ENCODE measurements at places on chromosomes 5 and 9.

- DNase-seq, result no peak
Measured at GRCh38 chr5:110038297-110038997, 348.7 kb downstream of the MAN2A1 start.

GRCh38 chr5:149765932-149766331, 35.8 kb downstream of the PPARGC1B start:
- DNase-seq, result no peak

GRCh38 chr9:18385696-18386490, 88.1 kb upstream of the ADAMTSL1 start:
- no peak for DNase-seq

DNA sequence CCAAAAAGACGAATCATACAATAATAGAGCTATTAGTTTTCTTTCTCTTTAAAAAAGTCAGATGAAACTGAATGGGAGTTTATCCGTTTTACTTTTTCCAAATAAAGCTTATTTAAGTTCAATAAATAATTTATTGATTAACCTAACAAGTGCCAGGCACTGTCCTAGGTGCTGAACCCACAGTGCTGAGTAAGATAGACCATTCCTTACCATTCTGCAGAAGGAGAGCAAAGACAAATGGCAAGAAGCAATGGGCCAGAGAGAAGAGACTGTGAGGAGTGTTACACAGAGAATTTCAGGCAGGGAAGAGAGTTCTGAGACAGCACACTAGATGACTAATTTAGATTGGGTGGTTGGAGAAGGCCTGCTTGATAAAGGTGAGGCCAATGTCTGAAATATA, 127.2 kb downstream of the AUH start:
- no peak for DNase-seq

DNA sequence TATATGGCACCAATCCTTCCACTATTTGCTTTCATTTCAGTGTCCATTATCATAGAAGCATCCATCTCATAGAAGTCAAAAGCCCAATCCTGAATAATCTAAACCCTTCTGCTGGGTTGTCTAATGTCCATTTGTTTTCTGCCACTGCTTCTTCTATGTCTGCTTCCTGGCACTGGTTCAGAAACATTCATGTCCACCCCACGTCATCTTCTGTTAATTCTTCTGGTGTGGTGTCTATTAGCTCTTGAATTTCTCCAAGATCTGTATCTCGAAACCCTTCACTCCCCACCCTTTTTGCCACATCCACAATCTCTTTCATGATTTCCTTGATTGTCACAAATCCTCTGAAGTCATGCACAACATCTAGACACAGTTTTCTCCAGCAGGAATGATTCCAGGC, 23.2 kb upstream of the GOLGA1 start:
- DNase-seq, result no peak

DNA sequence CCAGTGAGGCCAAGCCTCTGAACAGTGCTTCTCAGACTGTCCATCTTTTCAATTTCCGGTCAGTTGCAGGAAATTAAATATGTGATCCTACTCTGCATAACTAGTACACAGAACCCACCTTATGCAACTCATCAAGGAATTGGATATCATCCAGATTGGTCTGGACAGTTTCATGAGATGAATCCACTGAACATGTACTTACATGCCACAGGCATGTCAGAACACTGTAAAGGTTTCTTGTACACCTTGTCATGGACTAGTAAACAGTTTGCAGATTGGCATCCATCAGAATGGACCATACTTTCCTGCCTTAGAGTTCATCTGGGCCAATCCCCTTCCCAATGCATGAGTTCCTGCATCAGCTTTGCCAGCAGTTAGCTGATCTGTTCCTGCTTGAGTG, 30.4 kb downstream of the GARNL3 start:
- DNase-seq, result no peak

- DNase-seq, result no peak
Measured at GRCh38 chr5:135851915-135852845, 17.7 kb downstream of the SLC25A48 start.

DNA sequence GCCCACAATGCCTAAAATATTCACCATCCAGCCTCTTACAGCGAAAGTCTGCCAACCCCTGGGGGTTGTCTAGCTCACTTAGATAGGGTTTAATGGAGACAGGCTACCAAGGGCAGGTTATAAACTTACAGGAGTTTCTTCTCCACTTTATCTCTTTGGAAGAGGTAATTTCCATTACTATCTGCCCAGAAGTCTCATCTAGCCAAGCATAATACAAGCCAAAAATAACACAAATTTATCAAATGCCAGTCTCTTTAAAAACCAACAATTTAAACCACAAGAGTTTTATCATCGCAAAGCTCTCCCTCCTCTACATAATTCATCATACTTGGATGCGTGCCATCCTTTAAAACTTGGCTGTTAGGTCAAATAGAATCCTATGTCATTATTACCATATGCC, 6.2 kb downstream of the RBM22 start:
- DNase-seq, result no peak

DNA sequence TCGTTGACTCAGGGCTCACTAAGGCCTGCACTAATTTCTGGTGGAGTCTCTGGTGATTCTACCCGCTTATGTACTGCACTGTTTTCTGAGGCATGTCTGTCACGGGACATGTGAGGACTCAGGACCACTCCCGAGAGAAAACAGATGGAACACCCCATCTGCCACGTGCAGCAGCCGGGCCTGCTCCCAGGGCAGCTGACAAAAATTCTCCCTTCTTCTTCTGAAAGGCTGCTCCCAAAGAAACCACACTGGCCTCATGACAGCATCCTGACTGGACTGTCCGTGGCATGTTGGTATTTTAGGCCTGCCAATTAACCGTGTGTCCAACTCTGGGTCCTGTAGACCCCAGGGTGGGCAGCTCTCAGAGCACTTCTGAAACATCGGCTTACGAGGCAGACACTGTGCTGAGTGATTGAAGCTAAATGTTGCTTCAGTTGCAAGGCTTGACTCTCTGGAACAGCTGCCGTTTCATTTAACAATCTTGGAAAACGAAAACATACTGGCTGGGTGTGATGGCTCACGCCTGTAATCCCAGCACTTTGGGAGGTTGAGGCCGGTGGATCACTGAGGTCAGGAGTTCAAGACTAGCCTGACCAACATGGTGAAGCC, 39.0 kb downstream of the FAM240B start:
- no peak for DNase-seq

DNA sequence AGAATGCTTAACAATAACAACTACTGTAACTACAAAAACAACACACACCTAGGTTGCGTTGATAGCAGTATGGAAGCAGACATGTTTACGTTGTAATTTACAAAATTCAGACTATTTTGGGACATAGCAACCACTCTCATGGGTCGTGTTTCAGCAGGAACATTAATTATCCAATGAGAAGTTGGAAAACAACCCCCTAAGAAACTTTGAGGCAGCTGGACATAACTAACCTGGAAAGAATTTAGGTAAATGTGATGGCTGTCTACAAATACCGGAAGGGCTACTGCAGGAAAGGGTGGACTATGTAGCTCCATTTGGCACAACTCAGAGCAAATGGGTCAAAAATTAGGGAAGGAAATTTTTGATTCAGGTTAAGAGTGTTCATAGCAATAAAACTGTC, 409.3 kb downstream of the ADGRV1 start:
- DNase-seq, result no peak

DNA sequence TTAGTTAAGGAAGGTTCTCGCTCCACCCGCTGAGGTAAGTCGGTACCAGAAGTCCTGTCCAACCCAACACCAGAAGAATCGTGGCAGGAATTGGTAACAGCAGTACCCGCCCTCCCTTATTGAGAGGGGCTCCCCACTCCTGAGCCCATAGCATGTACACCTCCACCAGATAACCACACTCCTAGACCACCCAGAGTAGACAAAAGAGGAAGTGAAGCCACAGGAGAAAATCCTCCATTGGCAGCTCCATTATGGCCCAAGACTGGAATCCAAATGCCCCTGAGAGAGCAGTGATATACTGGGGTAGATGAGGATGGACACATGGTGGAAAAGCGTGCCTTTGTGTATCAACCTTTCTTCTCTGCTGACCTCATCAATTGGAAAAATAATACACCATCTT, 106.1 kb upstream of the EPB41L4A start:
- no peak for DNase-seq

- DNase-seq, result no peak
Measured at GRCh38 chr5:26719803-26720202, 318.6 kb downstream of the CDH9 start.

DNA sequence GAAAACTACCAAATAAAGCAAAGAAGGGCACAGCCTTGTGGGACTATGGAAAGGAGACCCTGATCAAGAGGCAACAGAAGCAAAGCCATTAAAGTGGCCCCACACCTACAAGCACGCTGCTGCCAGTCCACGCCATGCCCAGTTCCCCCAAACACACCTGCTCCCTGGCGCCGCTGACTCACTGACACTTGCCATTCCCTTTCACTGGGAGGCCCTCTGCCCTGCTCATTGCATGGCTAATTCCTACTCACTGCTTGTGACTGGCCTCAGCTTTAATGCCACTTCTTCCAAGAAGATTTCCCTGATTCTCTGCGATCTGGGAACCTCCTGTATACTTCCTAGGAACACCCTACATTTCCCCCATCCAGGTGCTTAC, 71.2 kb upstream of the TAF1L start:
- DNase-seq, result no peak

GRCh38 chr9:71036501-71036900, 84.9 kb downstream of the TRPM3 start:
- DNase-seq, result no peak

GRCh38 chr9:36923025-36923625, 110.9 kb downstream of the PAX5 start:
- DNase-seq, result peak; percentile 7

DNA sequence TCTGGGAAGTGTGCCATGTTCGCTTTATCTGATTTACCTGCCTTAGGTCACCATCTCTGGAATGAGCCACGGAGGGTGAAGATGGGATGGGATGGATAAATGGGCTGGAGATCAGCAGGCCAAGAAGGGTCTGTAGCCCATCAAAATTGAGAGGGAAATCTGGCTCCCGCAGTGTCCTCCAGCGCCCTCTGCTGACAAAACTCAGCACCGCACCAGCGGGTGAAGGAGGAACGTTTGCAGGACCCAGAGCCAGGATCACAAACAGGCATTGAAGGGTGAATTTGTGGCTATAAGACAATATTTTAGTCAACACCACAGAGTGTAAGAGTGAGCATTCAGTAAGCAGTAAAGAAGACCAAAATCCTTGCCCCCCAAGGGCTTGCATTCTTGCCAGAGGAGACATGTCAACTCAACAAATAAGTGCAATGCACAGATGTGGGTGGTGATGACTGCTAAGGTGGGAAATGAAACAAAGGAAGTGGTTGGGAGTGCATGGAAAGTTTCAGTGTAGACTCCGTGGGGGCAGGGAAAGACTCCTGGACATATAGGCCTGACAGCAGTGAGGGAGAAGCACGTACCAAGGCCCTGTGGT, 124.4 kb downstream of the TENT4A start:
- DNase-seq, result no peak

- DNase-seq, result no peak
Measured at GRCh38 chr9:88819476-88819875, 171.8 kb upstream of the S1PR3 start.

- no peak for DNase-seq
Measured at GRCh38 chr9:84294241-84294950, 46.2 kb downstream of the SLC28A3 start.

- DNase-seq, result no peak
Measured at GRCh38 chr5:59749782-59750520, 143.6 kb downstream of the PDE4D start.

DNA sequence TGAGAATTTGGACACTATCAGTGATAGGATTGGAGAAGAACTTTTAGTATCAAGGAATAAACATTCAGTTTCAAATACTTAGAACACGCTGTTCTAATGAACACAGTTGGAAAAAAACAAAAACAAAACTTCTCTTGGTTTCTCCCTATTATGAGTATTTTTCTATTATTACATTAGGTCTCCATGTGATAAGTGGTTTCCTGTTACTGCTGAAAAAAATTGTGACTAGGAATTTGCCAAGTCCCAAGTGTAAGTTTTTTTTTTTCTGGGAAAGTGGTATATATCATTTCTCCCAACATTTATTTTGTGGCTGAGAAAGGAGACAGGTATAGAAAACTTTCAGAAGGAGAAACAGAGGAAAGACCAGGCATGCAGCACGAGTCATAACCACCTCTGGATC, 41.1 kb downstream of the PCSK1 start:
- DNase-seq, result no peak

DNA sequence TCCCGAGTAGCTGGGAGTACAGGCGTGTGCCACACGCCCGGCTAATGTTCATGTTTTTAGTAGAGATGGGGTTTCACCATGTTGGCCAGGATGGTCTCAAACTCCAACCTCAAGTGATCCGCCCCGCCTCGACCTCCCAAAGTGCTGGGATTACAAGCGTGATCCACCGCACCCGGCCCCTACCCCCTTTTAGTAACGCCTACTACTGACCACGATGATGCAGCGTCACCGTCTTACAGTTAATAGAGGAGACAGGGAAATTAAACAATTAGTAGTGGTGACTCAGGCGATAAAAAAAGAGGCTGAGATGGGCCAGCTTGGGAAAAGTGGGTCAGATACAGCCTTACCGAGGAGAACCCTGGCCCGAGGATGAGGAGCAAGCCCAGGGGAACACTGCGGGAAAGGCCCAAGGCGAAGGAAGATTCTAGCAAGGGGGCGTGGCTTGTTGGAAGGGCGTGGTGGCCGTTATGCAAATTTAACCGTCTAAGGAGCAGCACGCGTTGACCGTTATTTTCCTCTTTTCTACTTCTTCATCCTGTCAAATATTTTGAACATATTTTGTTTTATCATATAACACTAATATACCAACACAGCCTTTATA, 1.6 kb upstream of the SETX start:
- no peak for DNase-seq

DNA sequence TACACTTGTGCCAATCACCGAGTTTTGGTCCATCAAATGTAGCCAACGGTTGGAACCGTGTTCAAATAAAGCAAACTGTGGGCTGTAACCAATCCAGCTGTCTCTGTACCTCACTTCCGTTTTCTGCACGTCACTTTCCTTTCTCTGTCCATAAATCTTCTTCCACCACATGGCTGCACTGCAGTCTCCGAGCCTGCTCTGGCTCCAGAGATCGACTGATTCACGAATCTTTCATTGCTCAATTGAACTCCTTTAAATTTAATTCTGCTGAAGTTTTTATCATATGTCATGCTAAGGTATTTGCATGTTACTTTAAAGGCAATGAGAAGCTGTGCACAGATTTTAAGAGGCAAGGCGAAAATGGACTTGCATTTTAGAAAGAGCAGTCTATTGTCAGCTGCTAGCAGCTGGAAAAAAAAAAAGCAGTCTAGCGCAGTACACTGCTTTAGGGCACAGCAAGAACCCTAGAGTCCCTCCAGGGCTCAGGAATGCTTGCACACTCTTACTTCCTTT, 13.2 kb downstream of the TTC39B start:
- no peak for DNase-seq

DNA sequence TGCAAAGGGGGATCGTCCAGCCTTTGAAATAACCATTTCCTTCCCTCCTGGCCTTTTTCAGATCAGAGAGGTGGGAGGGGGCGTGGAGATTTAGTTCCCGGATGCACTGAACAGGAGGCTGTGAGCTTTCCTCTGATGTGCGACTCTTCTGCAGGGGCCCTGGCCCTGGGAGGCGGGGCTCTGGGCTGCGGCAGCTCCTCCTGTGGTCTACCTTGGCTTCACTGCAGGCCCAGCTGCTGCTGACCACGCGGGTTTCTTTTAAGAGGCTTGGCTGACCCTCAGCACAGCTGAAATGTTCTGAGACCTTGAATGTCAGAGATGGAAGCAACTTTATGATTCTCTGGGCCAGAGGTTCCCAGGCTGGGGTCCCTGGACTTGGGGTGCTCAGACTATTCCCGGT, 27.0 kb upstream of the COL15A1 start:
- peak; percentile 78 for DNase-seq

- DNase-seq, result no peak
Measured at GRCh38 chr9:3288686-3289085, 237.1 kb downstream of the RFX3 start.

All from right forelimb (tissue), 1 donor.